Glomerular endothelial cell (primary cell): ENCODE measurements at places on chromosomes 3 and 15. TPM values are rescaled to one million over a fixed set of nuclear protein-coding genes. Genes with fewer than 3 reads are reported as not detected.

DNA sequence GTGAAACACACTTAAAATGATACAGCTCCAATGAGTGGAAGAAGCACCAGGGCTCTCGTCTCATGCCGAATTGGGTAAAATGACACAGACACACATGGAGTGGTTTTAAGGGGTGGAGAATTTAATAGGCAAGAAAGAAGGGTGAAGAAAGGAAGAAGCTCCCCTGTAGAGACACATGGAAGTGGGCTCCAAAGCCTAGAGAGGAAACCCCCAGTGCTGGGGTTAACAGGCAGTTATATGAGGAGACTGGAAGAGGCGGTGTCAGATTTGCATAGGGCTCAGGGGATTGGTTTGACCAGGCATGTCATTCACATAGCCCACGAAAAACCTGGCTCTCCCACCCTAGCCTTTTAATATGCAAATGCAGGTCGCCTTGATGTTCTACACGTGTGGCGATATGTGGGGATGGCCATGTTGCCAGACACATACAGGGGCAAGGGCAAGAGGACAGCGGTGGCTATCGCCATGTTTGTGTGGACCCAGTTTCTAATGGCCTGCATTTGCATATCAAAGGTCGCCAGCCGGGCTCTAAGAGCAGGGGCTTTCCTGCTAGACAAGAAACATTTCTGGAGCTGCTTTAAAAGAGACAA lies 1.9 kb upstream of the DPH6 start:
- no peak for DNase-seq

- DNase-seq = no peak
These were observed 63.9 kb upstream of the FAM98B start for GRCh38 chr15:38389924-38390542.

DNA sequence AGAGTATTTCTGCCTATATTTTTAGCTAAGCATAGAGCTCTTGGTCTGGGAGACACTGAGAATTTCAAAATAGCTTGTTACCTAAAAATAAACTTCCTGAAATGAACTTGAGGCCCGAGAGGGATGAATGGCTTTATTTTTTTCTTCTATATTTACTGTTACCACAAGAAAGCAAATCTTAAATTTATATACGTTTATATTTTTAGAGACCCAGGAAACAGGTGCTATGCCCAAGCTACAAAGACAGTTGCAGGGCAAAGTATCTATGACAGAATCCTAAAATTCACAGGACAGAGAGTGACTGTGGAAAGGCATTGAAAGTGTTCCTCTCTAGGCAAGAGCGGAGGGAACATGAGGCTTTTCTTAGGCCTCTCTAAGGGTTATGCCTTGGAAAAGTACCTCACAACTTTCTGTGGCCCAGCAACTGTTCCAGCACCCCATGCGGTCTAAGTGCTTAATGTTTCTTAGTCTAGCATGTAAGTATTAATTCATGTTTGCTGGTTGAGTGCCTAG lies 36.5 kb downstream of the TGFBR2 start:
- DNase-seq = no peak

DNA sequence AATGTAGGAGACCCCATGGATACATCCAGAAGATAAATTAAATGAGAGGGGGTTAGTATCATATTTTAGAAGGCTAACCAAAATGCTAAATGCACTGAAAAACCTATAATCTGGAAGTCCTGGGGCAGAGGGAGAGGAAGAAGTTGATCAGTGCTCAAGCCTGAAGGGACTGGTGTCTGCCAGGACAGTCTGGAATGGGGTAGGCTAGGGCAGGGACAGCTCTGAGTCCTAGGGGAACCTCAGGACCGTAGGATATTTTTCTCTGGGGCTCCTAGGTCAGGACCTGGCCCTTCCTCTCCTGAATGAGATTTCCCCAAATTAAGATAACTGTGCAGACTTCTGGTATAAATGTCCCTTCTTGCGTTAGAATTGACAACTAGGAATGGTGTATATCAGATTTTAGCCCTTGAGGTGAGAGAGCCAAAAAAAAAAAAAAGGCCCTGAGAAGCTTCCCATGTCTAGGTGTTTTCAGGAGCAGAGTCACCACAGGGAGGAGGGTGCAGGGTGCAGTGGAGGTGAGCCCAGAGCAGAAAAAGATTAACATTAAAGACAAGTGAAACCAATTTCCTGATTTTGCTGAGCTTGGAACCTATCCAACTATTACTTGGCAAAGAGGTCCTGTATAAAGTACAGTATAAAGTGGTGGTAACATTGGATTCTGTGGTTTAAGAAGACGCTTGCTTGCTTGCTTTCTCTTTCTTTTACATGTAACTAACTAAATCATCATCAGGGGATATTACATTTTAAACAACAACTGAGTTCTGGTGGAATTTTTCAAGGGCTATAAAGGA lies 63.5 kb downstream of the HACD2 start:
- peak; percentile 20 for DNase-seq

GRCh38 chr15:62510791-62511190 lies 345.7 kb upstream of the C2CD4B start:
- no peak for DNase-seq

DNA sequence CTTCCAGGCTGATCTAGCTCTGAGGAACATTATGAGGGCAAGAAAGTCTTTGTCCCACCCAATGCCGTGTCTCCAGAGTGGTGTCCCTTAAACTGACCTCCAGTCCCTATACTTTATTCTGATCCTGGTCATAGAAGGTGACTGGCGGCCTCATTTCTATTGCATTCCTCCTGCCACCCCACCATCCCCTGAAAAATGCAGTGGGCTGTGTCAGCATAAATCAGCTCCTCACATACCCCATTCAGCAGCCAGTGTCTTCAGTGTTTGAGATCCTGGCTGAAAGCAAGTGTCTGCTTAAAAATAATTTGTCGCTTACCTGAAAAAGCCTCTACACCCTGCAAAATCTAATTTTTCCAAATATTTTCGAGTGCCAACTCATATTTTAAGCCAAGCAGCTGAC lies 346.1 kb downstream of the FEZF2 start:
- DNase-seq = no peak

DNA sequence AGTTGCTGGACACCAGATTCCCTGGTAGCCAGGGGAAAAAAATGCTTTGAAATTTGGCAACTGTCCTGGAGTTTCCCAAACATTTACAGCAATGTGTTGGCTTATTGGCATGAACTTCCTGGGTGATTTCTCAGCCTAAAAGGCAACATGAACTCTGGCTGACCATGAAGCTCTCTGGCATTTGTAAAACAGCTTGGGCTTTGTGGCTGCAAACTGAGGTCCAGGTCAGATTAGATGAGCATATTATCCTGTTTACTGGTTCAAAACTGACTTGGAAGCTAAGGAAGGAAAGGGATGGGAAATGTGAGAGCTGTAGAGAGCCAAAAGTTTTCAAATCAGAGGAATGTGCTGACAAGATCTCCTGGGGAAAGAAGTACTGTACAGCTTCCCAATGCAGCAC lies 139.0 kb downstream of the P3H2 start:
- DNase-seq = no peak

DNA sequence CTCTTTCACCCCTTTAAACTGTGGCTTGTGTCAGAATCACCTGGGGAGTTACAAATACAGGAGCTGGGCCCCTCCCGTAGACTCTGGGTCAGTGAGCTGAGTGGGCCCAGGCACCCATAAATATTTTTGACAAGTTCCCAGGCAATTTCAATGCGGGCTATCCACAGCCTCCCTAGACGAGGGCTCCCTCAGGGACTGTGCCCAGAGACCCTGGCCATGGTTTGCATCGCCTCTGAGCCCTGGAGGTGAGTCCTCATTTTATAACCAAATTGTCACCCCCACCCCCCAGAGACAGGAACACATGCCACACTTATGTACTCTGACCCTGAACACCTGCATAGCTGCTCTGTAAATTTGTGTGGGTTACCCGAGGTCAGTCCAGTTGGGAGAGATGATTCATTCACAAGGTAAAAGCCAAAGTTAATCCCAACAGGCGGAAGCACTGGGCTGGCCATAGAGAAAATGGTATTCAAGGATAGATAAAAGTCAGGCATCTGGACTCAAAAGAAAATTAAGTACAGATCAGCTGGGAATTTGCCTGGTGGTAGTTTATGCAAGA lies 146.5 kb upstream of the SLC6A11 start:
- no peak for DNase-seq

- no peak for DNase-seq
These were observed 22.3 kb downstream of the CTSH start for GRCh38 chr15:78922527-78922926.

DNA sequence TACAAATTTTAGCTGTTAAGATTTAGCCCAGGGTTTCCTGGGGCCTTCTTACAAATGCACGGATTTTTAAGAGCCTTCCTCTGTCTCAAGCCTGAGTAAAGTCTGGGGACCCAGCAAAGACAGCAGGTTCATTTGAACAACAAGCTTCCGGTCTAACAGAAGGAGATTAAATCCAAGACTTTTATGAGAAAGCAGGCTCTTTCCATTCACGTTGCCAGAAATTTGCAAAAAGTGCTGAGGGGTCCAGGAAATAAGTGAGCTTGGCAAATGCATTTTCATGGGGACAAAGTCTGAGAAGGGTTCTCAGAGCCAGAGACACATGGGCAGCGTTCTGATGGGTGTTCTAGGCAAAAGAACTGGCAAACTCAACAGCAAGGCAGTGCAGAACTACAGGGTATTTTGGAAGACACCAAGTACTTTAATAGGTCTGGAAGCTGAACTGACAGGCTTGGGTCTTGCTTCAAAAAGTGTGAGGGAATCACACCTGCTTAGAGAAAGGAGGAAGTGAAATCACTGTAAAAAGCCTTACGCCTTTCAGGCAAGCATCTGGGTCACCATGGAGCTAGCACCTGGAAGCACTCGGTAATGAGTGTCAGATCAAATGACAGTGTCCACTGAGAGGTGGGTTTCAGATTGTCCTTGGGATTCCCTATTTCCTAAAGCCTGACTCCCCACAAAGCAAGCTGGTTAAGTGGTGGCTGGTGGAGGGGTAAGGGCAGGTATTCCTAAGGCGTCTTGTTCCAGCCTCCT lies 115.8 kb upstream of the ARHGEF3 start:
- no peak for DNase-seq

- no peak for DNase-seq
These were observed 95.4 kb upstream of the RNU6-1 start for GRCh38 chr15:67935244-67935643.

- no peak for DNase-seq
These were observed 186.9 kb downstream of the PDZRN3 start for GRCh38 chr3:73437828-73438227.

- no peak for DNase-seq
These were observed 16.3 kb upstream of the ATP1B3 start for GRCh38 chr3:141860086-141860669.

DNA sequence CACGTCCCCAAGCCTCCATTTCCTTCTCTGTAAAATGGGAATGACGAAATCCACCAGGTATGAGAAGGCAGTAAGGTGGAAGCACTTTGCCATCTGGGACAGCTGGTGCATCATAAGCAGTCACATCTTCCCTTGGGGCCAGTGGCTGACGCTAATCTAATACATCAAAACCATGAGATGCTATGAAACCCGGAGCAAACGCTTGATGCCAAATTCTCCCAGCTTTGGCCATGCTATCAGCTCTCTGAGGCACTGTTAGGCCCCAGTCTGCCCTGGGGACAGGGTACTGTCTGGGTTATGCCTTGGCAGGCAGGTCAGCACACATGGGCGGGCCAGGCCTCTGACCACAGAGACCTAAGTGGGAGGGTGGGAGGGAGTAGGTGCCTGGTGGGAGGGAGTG lies 66.1 kb downstream of the ADAMTS17 start:
- no peak for DNase-seq

GRCh38 chr3:100777271-100777670 lies 68.0 kb downstream of the TFG start:
- DNase-seq = no peak

- no peak for DNase-seq
These were observed 38.5 kb upstream of the MELTF start for GRCh38 chr3:197068077-197068476.

DNA sequence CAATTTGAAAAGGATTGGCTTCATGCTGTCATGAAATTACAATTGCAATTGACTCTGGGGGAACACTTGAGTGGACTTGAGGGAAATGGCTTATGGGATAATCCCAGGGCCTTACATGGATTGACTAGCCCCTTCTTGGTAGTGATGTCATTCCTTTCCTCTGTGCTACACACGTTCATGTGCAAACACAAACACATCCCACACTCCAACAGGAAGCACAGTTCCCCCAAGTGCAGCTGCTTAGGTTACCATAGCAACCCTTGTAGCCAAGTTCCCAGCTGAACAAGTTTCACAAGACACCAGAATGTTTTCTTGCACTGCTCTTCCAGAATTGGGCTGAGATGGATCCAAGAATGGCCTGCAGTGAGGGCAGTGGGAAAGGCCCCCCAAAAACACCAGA lies 217.0 kb downstream of the ZNF621 start:
- DNase-seq = no peak

GRCh38 chr15:40549894-40550293 lies 14.9 kb downstream of the CCDC32 start:
- no peak for DNase-seq

DNA sequence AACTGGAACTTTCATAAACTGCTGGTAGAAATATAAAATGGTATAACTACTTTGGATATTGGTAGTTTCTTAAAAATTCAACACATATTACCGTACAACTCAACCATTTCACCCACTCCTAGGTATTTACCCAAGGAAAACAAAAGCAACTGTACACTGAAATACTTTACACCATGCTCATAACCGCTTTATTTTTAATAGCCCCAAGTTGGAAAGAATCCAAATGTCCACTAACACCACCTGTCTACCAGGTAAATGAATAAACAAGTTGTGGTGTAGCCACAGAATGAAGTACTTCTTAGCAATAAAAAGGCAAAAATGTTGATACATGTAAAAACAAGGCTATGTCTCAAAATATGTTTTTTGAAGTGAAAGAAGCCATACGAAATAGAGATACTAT lies 215.9 kb upstream of the PEX5L start:
- no peak for DNase-seq

DNA sequence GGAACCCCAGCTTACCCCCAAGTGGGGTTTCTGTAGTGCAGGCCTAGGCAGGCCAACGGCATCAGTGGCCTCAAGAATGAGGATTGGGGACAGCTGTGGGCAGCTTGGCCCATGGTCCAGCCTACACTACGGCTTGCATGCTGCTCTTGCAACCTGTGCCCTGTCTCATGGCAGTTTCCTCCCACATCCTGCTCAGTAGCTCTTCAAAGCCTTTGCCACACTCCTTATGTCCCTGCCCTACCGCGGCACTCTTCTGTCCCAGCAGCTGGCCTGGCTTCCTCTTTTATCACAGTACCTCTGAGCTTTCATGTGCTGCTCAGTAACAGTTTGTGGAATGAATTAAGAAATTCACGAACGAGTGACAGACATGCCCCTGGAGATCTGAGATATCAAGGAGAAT lies 431.0 kb downstream of the EPHB1 start:
- no peak for DNase-seq

DNA sequence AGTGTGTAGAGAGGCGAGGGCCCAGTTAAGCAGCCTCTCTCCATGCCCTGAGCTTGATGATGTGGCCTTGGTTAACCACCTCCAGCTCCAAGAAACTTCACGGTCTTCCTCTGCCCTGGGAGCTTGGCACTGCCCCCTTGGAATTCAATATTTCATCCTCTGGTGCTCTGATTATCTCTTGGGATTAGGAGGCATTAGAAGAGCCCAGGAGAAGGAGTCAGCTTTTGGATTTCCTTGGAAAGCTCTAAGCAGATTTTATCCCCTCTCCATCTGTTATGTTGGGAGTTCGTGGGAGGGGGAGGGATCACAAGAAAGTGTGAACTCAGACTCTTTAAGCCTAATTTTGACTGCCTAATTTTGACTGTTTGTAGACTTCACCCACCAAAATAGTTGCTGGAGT lies 132.7 kb upstream of the AGBL1 start:
- DNase-seq = no peak

The GPR171 gene
- not detected in 2 replicates for total RNA-seq

The GOLGA8J gene
- total RNA-seq = not detected in 2 replicates

The CEP63 gene
- total RNA-seq = 7.5 and 17.0 TPM in 2 replicates

The BOC gene
- 2.2 and 4.2 TPM in 2 replicates for total RNA-seq

The ACKR2 gene
- 0.41 TPM in 1 of 2 replicates, not detected in the other for total RNA-seq

The ARRDC4 gene
- 8.0 and 8.4 TPM in 2 replicates for total RNA-seq

The COMMD4 gene
- total RNA-seq = 89.6 and 142 TPM in 2 replicates

The CLDN16 gene
- total RNA-seq = 0.06 and 2.5 TPM in 2 replicates

The SEMA3G gene
- 4.9 and 61.3 TPM in 2 replicates for total RNA-seq
